A673 (cell line): ENCODE measurements at places on chromosomes 6 and 20.

GRCh38 chr6:14540276-14540675 is 422.7 kb downstream of the CD83 start:
- no peak for DNase-seq

DNA sequence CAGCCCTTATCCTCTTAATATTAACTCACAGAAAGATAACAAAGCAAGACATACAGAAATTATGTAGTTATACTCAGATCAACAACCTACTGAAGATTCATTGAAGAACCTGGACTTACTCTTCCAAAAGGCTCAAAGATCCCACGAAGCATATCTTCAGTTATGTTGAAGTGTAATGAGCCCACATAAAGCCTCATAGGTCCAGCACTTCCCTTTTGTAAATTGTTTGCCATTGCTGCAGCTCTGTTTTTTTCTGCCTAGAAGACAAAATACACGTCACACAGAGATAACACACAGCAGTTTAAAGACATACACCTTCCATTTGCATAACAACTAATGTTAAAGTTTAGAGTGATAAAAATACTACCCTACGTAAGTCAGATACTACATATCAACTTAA is 20.4 kb downstream of the RBM39 start:
- no peak for DNase-seq

- no peak for DNase-seq
These were observed 72.4 kb downstream of the BACH2 start for GRCh38 chr6:90224196-90224595.

- no peak for DNase-seq
These were observed 411.2 kb upstream of the PLCB4 start for GRCh38 chr20:8657664-8658063.
